ENCODE measurements at places on chromosomes 1 and 21. TPM values are rescaled to one million over a fixed set of nuclear protein-coding genes. Genes with fewer than 3 reads are reported as not detected.

The ICOSLG gene
- total RNA-seq: 6.6 TPM

GRCh38 chr1:204126386-204126785 lies 25.5 kb downstream of the ETNK2 start:
- H3K27me3 ChIP-seq: no peaks in the 10 kb centered on the region
- H3K4me3 ChIP-seq: no peak overlapping the region
- H3K36me3 ChIP-seq: peaks cover 30% of the 10 kb centered on the region
- no peak for DNase-seq
- H3K4me1 ChIP-seq: no peaks in the 10 kb centered on the region

The MSH4 gene
- 0.63 TPM for total RNA-seq

DNA sequence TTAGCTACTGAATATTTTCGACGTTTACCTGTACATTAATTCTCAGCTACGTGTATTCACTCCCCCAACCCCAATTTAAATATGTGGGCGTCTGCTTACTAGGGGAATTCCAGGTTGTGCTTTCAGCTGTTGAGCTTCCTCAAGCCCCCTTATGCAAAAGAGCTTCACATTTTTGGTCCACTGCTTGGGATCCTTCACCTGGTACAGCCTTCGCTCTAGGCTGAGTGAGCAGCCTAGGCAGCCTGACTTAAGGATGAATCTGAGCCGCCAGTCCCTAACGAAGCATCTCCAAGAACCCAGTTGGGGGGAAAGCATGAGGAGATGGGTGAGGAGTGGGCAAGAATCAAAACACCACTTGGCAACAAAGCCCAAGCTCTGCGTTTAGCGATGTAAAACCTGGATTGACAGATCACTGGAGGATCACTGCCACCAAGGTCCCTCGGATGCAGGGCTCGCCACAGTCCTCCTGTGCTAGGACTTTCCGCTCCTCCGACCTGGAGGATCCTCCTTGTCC lies 674 bp downstream of the BCL10 start:
- H3K4me3 ChIP-seq: peak overlapping the region; percentile 90
- H3K27ac ChIP-seq: no peak overlapping the region

DNA sequence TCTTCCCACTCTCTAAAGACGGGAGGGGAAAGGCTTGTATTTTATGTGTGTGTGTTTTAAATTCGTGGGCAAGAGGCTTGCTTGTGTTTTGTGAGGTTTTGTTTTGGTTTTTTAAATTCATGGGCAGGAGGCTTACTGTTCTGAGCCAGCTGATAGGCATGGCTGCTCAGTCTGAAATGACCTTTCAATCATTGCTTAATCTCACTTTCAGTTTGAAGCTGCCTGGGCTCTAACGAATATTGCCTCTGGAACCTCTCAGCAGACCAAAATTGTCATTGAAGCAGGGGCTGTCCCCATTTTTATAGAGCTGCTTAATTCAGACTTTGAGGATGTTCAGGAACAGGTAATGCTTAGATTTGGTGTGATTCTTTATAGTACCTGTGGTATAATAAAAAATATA lies 20.3 kb upstream of the TXLNA start:
- no peaks in the 10 kb centered on the region for H3K4me1 ChIP-seq
- no peaks in the 10 kb centered on the region for H3K27me3 ChIP-seq
- H3K4me3 ChIP-seq: no peak overlapping the region
- DNase-seq: no peak

DNA sequence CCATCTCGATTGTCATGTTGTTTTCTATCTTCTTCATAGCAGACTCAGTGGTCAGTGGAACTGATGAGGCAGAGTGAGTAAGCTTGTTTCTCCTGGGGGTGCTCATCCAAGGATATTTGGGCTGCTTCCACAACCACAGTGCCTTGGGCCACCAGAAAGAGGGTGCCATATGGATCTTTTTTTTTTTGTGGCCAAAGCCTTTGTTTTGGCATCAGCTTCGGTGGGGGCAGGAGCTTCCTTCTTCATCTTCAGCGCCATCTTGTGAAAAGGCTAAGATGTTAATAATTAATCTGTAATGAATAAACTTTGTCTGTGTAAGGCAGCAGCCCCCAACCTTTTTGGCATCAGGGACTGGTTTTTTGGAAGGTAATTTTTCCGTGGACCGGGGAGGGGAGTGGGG lies 6.6 kb upstream of the PLPP3 start:
- no peak overlapping the region for H3K4me3 ChIP-seq
- no peaks in the 10 kb centered on the region for H3K27me3 ChIP-seq
- no peak overlapping the region for H3K27ac ChIP-seq
- H3K36me3 ChIP-seq: no peaks in the 10 kb centered on the region
- no peak for DNase-seq

DNA sequence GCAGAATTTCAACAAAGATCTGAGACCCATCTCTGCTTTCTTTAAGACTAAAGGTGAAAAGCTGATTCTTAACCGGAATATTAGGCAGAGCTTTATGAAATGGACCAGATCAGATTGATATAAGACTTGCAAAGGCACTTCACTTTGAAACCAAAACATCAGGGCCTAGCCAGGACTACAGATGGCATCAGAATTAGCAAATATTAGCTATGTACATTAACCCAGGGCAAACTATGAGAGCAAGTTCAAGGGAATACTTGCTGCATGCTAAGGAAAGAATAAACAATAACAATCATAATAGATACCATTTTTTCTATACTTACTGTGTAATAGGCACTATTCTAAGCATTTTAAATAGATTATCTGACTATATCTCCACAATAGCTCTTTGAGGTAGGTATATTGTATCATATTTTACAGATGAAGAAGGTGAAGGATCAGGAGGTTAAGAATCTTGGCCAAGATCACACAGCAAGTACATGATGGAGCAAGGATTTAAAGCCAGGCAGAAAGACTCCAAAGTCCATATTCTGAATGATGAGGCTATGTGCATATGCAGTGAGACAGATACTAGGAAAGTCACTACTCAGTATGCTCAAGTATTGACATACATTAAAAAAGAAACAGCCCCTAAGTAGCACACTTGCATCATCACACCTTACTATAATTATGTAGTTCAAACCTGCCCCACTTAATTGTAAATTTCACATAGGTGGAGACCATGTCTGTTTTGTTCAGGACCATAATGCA lies 209.3 kb upstream of the PKN2 start:
- H3K4me3 ChIP-seq: no peak overlapping the region

DNA sequence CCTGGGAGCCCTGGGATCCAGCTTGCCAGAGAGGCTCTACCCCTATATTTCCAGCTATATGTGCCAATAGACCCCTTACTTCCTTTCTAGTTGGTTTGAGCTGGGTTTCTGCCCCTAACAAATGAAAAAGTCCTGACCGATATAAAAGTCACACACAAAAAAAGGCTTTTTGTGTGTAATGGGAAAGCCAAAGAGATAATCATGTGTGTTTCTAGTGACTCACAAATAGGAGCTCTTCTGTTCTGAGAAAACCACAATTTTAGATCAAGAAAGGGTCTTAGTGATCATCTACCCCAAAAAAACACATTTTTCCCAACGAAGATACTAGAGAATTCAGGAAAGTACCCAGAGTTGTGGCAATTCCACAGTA lies 23.0 kb upstream of the PLEKHA6 start:
- H3K27me3 ChIP-seq: peaks cover 6% of the 10 kb centered on the region
- H3K4me3 ChIP-seq: no peak overlapping the region
- H3K27ac ChIP-seq: no peak overlapping the region
- DNase-seq: no peak
- H3K36me3 ChIP-seq: no peaks in the 10 kb centered on the region
- H3K4me1 ChIP-seq: no peaks in the 10 kb centered on the region

DNA sequence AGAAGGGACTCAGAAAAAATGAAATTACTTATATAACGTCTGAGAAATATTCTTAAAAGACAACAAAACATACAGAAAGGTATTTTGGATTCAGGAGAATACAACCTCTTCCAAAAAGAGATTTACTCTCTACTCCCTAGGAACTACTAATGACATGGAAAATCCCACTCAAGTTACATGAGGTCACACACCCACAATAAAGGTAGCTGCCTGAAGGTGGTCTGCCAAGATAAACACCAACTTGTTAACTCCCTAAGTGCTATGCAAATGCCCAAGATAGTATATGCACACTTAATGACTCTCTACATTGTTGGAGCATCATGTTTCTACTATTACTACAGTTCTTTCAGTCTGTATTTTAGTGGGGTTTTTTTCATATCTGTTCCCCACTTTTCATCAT lies 26.5 kb downstream of the RERE start:
- H3K27me3 ChIP-seq: no peaks in the 10 kb centered on the region
- H3K4me3 ChIP-seq: no peak overlapping the region
- DNase-seq: no peak
- no peak overlapping the region for H3K27ac ChIP-seq

DNA sequence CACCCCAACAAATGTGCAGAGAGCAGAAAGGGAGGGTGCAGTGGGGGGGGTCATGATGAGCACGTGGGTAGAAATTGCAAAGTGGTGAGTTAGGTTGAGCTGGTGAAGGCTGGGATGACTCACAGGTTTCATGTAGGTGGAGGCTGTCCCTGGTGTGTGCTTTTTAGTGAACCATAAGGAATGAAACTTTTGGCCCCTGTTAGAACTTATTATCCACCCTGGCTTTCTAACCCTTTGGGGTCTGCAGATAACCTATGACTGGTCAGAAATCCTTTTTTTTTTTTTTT lies 46.9 kb downstream of the DOP1B start:
- no peaks in the 10 kb centered on the region for H3K27me3 ChIP-seq
- no peaks in the 10 kb centered on the region for H3K4me1 ChIP-seq
- peaks cover 10% of the 10 kb centered on the region for H3K36me3 ChIP-seq
- H3K27ac ChIP-seq: no peak overlapping the region

The MFSD2A gene
- 18.2 TPM for total RNA-seq

GRCh38 chr1:20385630-20386029 lies 95.0 kb downstream of the VWA5B1 start:
- no peak for DNase-seq
- no peaks in the 10 kb centered on the region for H3K36me3 ChIP-seq

The SELL gene
- not detected for total RNA-seq

The GPX7 gene
- total RNA-seq: 12.1 TPM

The RASSF5 gene
- 0.50 TPM for total RNA-seq

DNA sequence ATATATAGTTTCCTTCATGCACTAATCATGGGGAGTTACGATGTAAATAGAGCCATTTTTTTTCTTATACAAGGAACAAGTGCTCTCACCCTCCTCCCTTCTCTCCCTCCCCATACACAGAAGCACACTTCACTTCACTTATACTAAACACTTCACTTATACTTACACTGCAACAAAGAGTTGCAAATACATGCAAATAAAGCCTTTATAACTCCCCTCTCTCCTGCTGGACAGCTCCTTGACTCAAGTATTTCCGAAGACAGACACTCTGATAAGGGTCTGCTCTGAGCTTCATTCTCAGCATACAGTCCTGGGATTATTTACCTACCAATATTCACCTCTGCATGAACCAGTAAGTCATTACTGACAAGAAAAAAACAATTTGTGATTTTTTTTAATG lies 35.6 kb upstream of the ERG start:
- H3K4me1 ChIP-seq: peaks cover 3% of the 10 kb centered on the region
- no peaks in the 10 kb centered on the region for H3K36me3 ChIP-seq
- no peak overlapping the region for H3K4me3 ChIP-seq
- H3K27me3 ChIP-seq: no peaks in the 10 kb centered on the region
- DNase-seq: no peak

GRCh38 chr1:228794810-228795209 lies 59.5 kb downstream of the RHOU start:
- no peaks in the 10 kb centered on the region for H3K27me3 ChIP-seq
- no peak for DNase-seq

GRCh38 chr1:86706018-86706635 lies 1.8 kb downstream of the SH3GLB1 start:
- H3K27me3 ChIP-seq: no peaks in the 10 kb centered on the region
- DNase-seq: no peak
- peaks cover 8% of the 10 kb centered on the region for H3K4me1 ChIP-seq
- H3K36me3 ChIP-seq: peaks cover 4% of the 10 kb centered on the region
- no peak overlapping the region for H3K27ac ChIP-seq

The THEM4 gene
- 8.8 TPM for total RNA-seq

DNA sequence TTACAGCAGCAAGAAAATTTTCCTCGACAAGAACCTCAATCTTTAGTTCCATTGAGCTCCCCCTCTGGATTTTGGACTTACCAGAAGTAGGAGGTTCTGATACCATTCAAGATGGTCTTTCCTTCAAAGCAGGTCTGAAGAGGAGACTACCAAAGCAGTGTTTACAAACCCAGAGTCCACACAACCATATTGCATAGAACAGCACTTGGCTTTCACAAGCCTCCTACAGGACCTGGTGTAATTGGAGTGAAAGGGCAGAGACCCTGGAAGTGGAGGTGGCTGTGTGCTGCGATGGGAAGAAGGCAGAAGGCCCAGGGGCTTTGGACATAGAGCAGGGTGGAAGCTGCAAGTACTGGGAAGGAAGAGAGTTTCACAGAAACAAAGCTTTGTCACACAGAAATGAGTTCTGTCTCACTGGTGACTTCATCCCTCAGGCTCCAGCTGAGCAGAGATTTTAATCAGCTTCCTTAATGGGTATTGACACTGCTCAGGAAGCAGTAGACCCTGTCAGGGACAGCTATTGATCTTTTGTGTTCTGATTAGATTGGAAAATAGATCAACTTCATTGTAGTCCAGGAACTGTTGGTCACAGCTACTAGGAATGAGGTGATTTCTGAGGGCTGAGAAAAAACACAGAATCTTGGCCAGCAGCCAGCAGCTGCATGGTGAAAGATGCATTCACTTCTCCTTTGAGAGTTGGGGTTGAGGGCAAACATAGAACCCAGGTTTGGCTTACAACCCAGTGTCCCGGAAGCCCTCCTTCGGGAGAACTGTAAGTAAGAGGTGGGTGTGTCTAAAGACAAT lies 124.0 kb downstream of the SYT2 start:
- no peaks in the 10 kb centered on the region for H3K36me3 ChIP-seq
- no peak overlapping the region for H3K27ac ChIP-seq
- H3K4me3 ChIP-seq: no peak overlapping the region
- DNase-seq: no peak
- no peaks in the 10 kb centered on the region for H3K27me3 ChIP-seq

- H3K27me3 ChIP-seq: peaks cover 94% of the 10 kb centered on the region
- H3K4me3 ChIP-seq: peak overlapping the region; percentile 72
- peaks cover 4% of the 10 kb centered on the region for H3K4me1 ChIP-seq
- DNase-seq: peak; percentile 51
These were observed 12.4 kb upstream of the TBX15 start for GRCh38 chr1:119000371-119001180.

The ZNF684 gene
- 6.5 TPM for total RNA-seq

Data from H9 (cell line).